A673 (cell line): ENCODE measurements at places on chromosomes 13 and 19. TPM values are rescaled to one million over a fixed set of nuclear protein-coding genes. Genes with fewer than 3 reads are reported as not detected.

Gene MAG
- not detected in 2 replicates for total RNA-seq

Gene F7
- total RNA-seq = not detected in 2 replicates

Gene KLK14
- 1.0 and 1.2 TPM in 2 replicates for total RNA-seq

Gene CYP4F8
- total RNA-seq = not detected in 2 replicates

Gene LIPE
- 6.8 and 7.6 TPM in 2 replicates for total RNA-seq

Gene POU2F2
- 2.2 and 2.5 TPM in 2 replicates for total RNA-seq

Gene DHDH
- not detected in 2 replicates for total RNA-seq

Gene ZNF837
- 1.3 and 1.8 TPM in 2 replicates for total RNA-seq

Gene PCDH17
- total RNA-seq = 79.5 and 84.7 TPM in 2 replicates

Gene AP1M1
- total RNA-seq = 105 and 116 TPM in 2 replicates

Gene LGALS16
- not detected in 2 replicates for total RNA-seq

Gene CTXN1
- total RNA-seq = 71.7 and 85.5 TPM in 2 replicates

DNA sequence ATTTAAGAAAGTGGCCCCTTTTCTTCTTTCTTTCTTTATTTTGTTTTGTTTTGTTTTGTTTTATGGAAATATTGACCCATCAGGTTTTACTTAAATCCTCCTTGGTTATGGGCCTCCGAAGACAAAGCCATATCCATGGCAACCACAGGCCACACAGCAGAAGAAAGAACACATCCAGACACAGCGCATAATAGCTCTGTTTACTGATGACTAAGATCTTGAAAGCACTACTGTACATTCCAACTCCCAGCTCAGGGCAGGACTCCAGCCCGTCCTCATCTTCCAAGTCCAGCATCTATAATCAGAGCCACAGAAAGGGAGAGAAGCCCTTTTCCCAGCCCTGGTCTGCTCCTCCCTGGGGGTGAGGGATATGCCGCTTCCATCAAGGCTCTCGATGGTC is 84.3 kb downstream of the NUFIP1 start:
- H3K4me1 ChIP-seq = no peaks in the 10 kb centered on the region
- H3K27ac ChIP-seq = no peak overlapping the region

- no peak overlapping the region for H3K4me3 ChIP-seq
- H3K4me1 ChIP-seq = peaks cover 21% of the 10 kb centered on the region
- peak; percentile 27 for DNase-seq
- no peaks in the 10 kb centered on the region for H3K27me3 ChIP-seq
- no peak overlapping the region for H3K27ac ChIP-seq
- no peaks in the 10 kb centered on the region for H3K36me3 ChIP-seq
Observed at GRCh38 chr13:84741253-84741652, 859.0 kb upstream of the SLITRK1 start.

DNA sequence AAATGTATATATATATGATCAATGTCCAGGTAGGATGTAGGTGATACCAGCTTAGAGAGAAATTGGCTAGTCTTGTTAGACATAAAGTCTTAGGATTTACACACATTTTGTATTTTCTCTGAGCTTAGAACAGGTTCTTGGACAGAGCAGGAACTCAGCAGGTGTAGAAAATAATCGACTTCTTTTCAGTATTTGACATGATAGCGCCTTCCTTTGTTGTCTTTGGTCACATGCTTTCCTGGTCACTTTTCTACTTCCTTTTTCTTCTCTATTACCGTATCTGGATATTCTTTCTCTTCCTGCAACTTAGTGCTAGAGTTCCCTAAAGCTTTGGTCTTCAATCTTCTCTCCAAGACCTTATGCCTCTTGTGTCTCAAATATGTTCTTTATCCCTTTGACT is 107.4 kb downstream of the LRCH1 start:
- H3K27ac ChIP-seq = no peak overlapping the region
- no peaks in the 10 kb centered on the region for H3K36me3 ChIP-seq
- no peak for DNase-seq
- no peaks in the 10 kb centered on the region for H3K27me3 ChIP-seq

DNA sequence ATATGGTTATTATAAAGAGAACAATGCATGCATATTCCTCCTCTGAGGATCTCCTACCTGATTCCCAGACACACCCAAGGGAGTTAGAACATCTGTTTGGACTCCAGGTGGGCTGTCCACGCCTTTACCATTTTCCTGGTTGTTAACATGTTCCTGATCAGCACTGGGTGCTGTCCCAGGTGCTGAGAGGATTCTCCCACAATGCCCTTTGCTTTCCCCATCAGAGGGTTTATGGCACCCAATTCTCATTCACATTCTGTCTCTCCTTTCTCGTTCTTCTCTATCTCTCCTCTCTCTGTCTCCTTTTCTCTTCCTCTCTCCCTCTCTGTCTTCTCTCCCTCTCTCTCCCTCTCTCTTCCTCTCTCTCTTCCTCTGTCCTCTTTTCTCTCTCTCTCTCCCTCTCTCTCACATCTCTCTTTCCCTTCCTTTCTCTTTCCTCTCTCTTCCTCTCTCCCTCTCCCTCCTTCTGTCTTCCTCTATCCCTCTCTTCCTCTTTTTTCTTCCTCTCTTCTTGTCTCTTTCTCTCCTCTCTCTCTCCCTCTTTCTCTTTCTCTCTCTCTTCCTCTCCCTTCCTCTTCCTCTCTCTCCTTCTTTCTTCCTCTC is 3.3 kb upstream of the RDH13 start:
- no peak for DNase-seq
- H3K4me3 ChIP-seq = no peak overlapping the region
- H3K36me3 ChIP-seq = no peaks in the 10 kb centered on the region
- peaks cover 27% of the 10 kb centered on the region for H3K27me3 ChIP-seq

GRCh38 chr13:29411481-29411880 is 184.0 kb downstream of the SLC7A1 start:
- no peaks in the 10 kb centered on the region for H3K36me3 ChIP-seq
- no peak overlapping the region for H3K27ac ChIP-seq
- DNase-seq = peak; percentile 90
- H3K4me1 ChIP-seq = no peaks in the 10 kb centered on the region
- no peak overlapping the region for H3K4me3 ChIP-seq

- H3K27ac ChIP-seq = no peak overlapping the region
- H3K27me3 ChIP-seq = no peaks in the 10 kb centered on the region
- H3K36me3 ChIP-seq = no peaks in the 10 kb centered on the region
- no peak for DNase-seq
Observed at GRCh38 chr13:40445557-40445990, 220.9 kb downstream of the FOXO1 start.

- H3K4me3 ChIP-seq = no peak overlapping the region
- H3K4me1 ChIP-seq = no peaks in the 10 kb centered on the region
- H3K27ac ChIP-seq = no peak overlapping the region
Observed at GRCh38 chr13:29159871-29160270, 339.7 kb downstream of the MTUS2 start.

GRCh38 chr13:68645814-68646213 is 1415.7 kb upstream of the PCDH9 start:
- no peaks in the 10 kb centered on the region for H3K27me3 ChIP-seq
- no peak for DNase-seq
- no peak overlapping the region for H3K4me3 ChIP-seq
- H3K36me3 ChIP-seq = no peaks in the 10 kb centered on the region
- H3K4me1 ChIP-seq = no peaks in the 10 kb centered on the region
- no peak overlapping the region for H3K27ac ChIP-seq

- peaks cover 30% of the 10 kb centered on the region for H3K4me1 ChIP-seq
- DNase-seq = no peak
- H3K27ac ChIP-seq = peak overlapping the region; percentile 20
- H3K36me3 ChIP-seq = peaks cover 5% of the 10 kb centered on the region
Observed at GRCh38 chr19:46954502-46954992, 65.1 kb upstream of the NPAS1 start.

DNA sequence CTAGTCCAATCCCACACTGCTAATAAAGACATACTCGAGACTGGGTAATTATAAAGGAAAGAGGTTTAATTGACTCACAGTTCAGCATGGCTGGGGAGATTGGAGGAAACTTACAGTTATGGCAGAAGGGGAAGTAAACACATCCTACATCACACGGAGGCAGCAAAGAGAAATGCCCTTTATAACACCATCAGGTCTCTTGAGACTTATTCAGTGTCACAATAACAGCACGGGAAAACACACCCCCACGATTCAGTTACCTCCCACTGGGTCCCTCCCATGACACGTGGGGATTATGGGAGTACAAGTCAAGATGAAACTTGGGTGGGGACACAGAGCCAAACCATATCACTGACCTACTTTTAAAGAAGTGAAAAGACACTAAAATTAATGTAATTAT is 1130.4 kb upstream of the SLC10A2 start:
- H3K27ac ChIP-seq = no peak overlapping the region
- no peaks in the 10 kb centered on the region for H3K4me1 ChIP-seq
- DNase-seq = no peak
- no peaks in the 10 kb centered on the region for H3K36me3 ChIP-seq
- H3K27me3 ChIP-seq = no peaks in the 10 kb centered on the region

DNA sequence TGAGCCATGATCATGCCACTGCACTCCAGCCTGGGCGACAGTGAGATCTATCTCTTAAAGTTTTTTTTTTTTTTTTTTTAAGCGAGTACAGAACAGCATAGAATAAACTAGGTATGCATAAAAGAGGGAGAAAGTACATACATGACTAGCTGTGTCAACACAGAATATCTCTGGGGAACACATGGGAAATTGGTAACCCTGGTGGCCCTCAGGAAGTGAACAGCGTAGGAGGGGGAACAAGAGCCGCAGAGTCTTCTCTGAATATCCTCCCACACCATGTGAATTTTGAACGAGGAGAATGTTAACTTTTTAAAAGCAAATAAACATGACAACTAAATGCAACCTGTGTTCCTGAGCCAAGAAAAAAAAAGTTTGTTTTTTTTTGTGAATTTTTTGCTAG is 15.2 kb downstream of the PHLDB3 start:
- no peaks in the 10 kb centered on the region for H3K36me3 ChIP-seq
- no peaks in the 10 kb centered on the region for H3K4me1 ChIP-seq
- no peak for DNase-seq
- no peak overlapping the region for H3K27ac ChIP-seq

GRCh38 chr19:29323021-29323430 is 110.1 kb upstream of the UQCRFS1 start:
- H3K36me3 ChIP-seq = no peaks in the 10 kb centered on the region
- H3K4me1 ChIP-seq = no peaks in the 10 kb centered on the region
- H3K4me3 ChIP-seq = no peak overlapping the region
- no peak overlapping the region for H3K27ac ChIP-seq
- H3K27me3 ChIP-seq = no peaks in the 10 kb centered on the region
